ENCODE measurements at places on chromosomes 5 and 9.

DNA sequence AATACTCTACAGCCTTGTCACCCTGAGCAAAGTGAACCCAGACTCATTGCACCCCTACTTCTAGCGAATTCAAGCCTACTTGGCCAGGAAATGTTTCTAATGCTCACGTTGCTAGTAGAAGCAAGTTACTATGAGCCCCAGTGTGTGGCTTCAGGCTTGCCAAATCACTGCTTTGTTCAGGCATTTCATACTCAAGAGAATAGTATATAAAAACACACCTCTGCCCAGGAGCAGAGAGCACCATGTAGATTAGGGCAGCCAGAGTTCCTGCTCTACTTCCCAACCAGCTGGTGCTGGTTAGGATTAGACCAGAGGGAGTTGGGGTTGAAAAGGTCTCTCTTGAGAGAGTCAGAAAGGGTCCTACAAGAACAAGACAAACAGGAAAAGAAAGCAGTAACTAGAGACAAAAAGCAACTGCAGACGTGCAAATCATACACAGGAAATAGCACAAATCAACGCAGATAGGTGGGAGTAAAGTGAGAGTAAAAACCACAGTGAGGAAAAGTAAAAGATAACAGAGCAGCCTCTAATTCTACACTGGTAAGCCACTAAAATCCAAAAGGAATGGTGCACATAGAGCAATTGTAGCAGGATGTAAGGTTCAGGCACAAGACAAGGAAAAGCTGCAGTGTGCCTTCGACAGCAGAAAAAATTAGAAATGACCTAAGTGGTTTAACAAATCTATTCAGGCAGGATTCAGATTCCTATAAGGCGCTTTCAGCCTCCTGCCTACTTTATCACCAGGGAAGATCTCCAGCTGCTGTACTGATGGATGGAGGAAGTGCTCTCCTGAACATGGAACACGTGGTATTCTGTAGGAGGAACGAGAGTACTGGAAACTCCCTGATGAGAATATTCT, 49.6 kb upstream of the KIF2A start:
- DNase-seq: no peak

DNA sequence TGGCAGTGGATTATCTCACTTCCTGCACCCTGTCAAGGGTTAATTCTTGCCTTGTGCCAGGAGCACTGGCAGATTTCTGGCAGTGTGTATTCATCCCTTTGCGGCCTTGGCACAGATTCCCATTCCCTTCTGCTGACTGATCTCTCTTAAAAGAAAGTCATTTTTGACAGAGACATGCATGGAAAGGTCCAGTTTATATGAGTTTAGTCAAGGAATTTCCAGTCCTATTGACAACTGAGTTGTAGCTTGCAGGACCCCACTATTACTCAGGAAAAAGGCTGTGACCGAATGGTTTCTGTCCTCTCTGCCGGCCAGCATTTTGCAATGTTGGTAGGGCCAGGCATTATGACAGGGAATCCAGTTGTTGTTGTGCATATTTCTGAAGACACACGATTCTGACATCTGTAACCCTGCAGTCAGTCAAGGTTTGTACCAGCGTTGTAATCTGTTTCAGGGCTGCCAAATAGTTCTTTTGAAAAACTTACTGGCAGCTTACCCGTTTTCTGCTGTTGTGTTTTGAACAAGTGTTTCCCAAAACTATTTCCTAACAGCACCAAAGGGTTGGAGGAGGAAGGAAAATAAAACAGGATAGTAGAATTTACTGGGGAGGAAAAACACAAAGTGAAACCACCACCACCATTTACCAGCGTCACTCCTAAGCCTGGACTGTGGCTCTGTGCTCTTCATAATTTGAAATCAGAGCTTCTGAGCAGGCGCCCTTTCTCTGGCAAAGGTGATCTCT, 243.4 kb upstream of the KLF4 start:
- DNase-seq: no peak

DNA sequence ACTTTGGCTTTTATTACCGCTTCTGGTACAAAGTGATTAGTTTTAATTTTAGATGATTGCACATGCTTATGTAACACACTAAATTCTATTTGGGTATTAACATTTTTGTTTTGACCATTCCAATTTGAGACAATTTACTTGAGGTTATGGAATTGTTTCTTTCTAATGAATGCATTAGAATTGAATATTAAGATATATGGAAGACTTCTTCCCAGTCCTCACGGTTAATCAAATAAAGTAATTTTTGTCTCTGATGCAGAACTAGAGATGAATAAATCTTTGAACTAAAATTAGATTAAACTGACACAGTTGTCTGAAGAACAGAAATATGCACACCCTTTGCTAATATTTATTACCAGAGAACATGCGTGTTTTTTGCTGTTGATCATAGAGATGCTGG, 127.1 kb upstream of the FBXL17 start:
- DNase-seq: no peak

GRCh38 chr9:111743275-111743674, 51.5 kb downstream of the SHOC1 start:
- no peak for DNase-seq

GRCh38 chr9:75185585-75186170, 97.4 kb downstream of the OSTF1 start:
- no peak for DNase-seq

DNA sequence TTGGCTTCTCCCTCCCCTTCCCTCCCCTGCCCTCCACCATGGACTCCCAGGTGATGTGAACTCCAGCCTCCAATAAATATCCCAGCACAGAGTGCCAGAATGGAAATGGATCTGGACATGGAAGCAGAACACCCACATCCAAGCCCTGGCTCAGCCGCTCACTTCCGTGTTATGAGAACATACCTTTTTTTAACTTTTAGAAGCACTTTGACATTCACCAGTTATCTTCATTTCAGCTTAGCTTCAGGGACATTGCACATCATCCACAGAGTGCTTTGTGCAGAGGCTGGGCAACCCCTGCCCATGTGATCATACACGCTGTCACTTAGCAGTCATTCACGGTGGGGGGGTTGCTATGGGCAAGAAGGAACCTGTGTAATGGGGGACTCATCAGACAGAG, 9.1 kb downstream of the AFAP1L1 start:
- no peak for DNase-seq
